ENCODE measurements at places on chromosomes 4 and X. TPM values are rescaled to one million over a fixed set of nuclear protein-coding genes. Genes with fewer than 3 reads are reported as not detected.

Gene LRP2BP
- 0.47 TPM for total RNA-seq

Gene CYBB
- not detected for total RNA-seq

Gene EGF
- not detected for total RNA-seq

Gene SLITRK4
- not detected for total RNA-seq

Gene DYNLT3
- total RNA-seq = 15.3 TPM

Gene IGSF1
- total RNA-seq = not detected

Gene ELOVL6
- total RNA-seq = 19.1 TPM

Gene L1CAM
- 1.7 TPM for total RNA-seq

Gene TRPC3
- total RNA-seq = 2.5 TPM

Gene RNF175
- not detected for total RNA-seq

Gene ARL9
- 0.32 TPM for total RNA-seq

Gene RHOXF2B
- not detected for total RNA-seq

Gene ADH4
- not detected for total RNA-seq

All from activated T-helper 1 cell treated with anti-CD3 and anti-CD28 coated beads, Interleukin-12 subunit alpha, Interleukin-12 subunit beta, Interleukin-2, Interleukin-4 antibody, amounts not matched to agents 30 ng/mL and 10 ng/mL and 1 ng/mL, durations not matched to agents 14 hours and 24 hours and 36 hours (primary cell).